ENCODE measurements at places on chromosomes 12 and 14. TPM values are rescaled to one million over a fixed set of nuclear protein-coding genes. Genes with fewer than 3 reads are reported as not detected.

Gene PTCSC3
- total RNA-seq: not detected

Gene RAD9B
- total RNA-seq: 0.69 TPM

DNA sequence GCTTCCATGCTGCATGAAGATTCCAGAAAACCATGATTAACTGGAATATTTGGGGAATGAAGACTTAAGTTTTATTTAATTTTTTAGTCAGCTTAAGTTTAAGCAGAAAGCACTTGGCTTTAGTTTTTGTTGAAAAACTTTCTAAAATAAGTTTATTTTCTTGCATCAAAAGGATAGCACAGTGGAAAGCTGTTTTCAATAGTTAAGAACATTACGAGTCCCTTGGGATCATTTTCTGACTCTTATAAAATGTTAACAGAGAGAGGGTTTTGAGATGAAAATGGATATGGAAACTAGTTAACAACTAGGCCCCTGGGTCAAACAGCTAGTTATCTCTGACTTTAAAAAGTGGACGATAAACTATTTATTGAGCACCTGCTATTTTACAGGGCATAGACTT lies 181.9 kb upstream of the SLC38A2 start:
- no peaks in the 10 kb centered on the region for H3K4me1 ChIP-seq
- H3K4me3 ChIP-seq: no peak overlapping the region
- no peak for DNase-seq
- no peaks in the 10 kb centered on the region for H3K36me3 ChIP-seq

DNA sequence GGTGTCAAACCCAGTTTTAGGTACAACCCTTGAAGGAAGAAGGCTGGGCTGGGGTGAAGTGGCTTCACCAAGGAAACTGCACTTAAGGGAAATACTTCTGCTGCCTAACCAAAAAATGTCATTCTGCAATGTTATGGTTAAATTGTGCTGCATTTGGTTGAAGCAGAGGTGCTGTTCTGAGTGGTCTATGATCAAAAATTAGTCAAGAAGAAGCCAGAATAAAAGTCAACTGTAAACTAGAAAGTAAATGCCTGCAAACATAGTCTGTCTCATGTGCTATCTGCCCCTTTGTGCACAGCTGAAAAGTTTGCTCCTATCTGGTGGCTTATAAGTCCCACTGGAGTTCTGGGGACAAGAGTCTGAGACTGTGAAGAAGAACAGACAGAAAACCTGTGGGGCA lies 158.8 kb downstream of the C12orf42 start:
- H3K4me1 ChIP-seq: no peaks in the 10 kb centered on the region
- H3K36me3 ChIP-seq: no peaks in the 10 kb centered on the region

Gene KCNC2
- not detected for total RNA-seq

All from colonic mucosa (tissue), 4 donors.